ENCODE measurements at places on chromosomes 2 and 18.

DNA sequence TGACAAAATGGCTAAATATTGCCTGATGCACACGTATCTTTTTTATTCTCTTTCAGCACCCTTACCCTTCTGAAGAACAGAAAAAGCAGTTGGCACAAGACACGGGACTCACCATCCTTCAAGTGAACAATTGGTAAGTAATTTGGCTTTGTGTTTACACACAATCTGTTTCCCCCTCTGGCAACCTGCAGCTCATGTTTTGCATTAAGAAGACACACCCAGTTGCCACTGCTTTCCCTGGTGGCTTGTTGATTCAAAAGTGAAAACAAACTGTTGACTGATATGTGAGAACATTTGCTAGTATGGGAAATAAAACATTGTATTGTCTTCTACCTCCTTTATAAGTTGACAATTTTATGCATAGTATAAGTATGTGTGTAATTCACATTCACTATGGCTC, 113.0 kb downstream of the MEIS1 start:
- no peak for DNase-seq

- no peak for DNase-seq
These were observed 58.1 kb upstream of the KYNU start for GRCh38 chr2:142819411-142819810.

GRCh38 chr2:112712465-112712864, 8.4 kb upstream of the NT5DC4 start:
- DNase-seq = no peak

DNA sequence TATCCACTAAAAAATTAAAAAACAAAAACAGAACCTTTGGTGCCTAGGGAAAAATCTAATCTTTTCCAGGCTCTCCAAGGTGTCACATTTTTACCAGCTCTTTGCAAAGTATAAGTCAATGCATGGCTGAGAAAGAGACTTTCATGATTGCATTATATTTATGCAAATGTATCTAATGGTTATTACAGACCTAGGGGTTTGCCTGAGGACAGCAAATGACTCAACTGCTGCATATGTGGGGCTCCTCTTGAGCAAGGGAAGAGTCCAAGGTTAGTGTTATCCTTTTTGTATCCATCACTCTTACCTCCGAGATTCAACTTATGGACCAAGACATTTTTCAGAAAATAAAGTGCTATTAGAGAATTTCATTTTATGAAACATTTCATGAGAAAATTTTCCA, 33.9 kb upstream of the RMP24 start:
- DNase-seq = no peak

DNA sequence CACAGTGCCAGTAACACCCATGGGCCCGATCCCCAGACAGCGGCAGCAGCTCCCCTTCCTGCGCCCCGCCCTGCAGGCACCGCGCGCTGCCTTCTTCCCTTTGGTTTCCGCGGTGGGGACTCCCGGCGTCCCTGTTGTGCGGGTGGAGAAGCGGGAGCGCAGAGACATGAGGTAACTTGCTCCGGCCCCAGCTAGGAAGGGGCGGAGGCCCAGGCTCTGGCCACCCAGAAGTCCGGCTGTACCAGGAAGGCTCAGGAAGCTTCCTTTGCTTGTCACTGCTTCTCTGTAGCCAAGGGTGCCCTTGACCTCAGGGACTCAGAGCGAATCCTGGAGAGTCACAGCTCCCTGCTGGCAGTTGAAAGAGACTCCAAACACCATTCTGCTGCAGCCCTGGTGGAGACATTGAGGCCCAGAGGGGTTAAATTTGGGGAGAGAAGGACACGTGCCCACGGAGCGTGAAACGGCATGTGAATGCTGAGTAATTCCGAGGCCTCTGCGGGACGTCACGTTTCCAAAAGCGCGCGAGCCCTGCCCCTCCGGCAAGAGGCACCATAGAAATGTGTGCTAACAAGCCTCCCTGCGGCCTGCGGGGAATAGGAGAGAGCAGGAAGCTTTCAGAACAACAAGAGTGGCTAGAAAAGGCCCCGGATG, 6.7 kb upstream of the ADCY3 start:
- DNase-seq = no peak

- no peak for DNase-seq
These were observed 888 bp upstream of the TWSG1 start for GRCh38 chr18:9333441-9334328.

DNA sequence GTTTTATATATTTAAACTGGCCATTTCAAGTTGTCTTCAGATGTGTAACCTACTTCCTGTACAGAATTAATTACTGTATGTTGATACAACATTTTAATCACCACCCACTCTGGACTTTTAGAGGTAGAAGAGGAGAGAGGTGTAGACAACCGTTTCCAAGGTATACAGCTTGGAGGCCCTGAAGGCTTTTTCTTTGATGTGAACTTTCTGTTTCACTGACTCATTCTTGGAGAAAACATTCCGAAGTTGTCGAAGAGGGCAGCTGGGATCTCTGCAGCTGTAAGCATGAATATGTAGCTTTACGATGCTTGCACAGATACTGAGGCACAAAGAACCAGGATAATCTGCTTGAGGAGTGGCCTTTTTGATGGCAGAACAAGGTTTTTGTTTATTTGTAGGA, 137.0 kb downstream of the NCKAP5 start:
- DNase-seq = no peak

- no peak for DNase-seq
These were observed 89.6 kb downstream of the NR4A2 start for GRCh38 chr2:156242874-156243273.

GRCh38 chr2:118430510-118431164, 342.4 kb downstream of the INSIG2 start:
- no peak for DNase-seq

DNA sequence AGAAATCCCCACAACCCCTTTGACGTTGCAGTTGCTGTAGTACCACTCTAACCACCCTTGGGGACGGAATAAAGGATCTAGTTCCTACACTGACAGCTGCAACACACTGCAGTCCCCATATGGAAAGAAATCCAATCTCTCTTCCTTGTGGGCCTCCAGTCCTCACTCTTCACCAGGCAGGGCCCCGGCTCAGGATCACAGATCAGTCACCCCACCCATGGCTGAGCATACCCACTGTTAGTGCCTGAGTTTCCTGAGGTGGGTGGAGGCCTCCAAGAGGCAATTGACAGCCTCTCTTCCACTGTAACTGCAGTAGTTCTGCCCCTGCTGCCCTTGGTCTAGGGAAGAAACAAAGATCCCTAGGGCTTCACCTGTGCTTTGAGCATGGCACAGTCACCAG, 670.0 kb upstream of the CDH2 start:
- no peak for DNase-seq

GRCh38 chr2:219598308-219599078, 836 bp downstream of the STK11IP start:
- no peak for DNase-seq

DNA sequence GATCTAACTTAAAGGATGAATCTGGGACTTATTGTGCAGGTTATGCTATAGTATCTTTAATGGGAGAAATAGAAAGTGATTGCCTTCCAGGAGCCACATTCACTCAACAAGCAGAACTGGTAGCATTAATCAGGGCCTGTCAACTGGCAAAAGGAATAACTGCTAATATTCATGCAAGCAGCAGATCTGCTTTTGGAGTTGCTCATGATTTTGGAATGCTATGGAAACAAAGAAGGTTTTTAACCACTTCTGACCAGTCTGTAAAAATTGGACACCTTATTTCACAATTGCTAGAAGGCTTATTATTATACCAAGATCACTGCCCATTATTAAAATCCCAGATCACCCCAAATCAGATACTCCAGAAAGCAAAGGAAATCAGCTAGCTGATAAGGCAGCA, 200.4 kb downstream of the MREG start:
- no peak for DNase-seq

GRCh38 chr18:7567474-7568425, 634 bp downstream of the PTPRM start:
- DNase-seq = no peak

DNA sequence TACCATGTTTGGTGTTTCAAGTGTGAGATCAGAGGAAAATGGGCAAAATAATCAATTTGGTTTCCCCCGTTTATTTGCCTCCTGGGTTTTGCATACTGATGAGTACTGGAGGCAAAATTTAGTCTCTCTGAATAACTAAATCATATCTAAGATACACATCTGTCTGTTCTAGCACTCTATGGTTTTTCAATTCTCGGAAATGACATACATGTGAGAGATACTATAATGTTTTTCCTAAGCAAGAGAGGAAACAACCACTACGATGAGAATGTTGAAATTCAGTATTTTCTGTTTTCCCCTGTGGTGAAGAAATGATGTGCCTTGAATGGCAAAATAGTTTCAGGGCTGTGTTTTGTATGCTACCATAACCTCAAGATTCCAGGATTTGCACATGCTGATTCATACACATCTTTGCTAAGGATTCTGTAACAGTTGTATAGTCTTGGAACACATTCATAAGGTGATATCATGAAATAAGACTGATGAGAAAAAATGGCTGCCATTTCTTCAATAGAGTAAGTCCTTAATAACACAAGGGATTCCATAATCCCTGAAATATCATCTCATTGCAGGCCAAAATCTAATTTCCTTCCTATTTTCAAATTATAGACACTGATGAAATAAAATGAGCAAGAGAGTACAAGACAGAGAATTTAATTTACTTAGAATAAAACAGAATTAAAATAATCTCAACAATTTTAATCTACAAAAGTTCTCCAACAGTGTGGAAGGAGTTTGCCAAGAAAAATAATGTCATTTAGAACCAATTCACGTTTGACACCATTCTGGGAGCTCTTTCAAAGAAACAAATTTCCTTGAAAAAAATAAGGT, 316.6 kb downstream of the FIGN start:
- DNase-seq = no peak

GRCh38 chr2:205646680-205647079, 35.6 kb upstream of the NRP2 start:
- no peak for DNase-seq

DNA sequence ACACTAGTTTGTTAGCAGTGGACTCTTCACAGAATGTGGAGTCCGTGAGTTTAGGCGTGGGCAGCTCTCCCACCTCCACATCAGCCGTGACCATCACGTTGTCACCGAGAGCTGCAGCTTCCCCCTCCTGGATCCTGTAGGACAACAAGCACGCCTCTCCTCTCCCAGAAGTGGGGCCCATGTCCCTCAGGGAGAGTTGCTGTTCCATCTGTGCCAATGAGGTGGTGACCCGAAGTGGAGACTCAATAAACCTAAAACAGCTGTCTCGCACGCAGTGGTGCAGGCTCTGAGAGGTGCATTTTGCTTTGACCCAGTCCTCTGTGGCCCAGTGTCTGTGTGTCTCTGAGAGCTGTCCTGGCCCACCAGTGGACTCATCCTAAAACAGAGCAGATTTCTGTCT, 456.5 kb upstream of the SOX11 start:
- no peak for DNase-seq

DNA sequence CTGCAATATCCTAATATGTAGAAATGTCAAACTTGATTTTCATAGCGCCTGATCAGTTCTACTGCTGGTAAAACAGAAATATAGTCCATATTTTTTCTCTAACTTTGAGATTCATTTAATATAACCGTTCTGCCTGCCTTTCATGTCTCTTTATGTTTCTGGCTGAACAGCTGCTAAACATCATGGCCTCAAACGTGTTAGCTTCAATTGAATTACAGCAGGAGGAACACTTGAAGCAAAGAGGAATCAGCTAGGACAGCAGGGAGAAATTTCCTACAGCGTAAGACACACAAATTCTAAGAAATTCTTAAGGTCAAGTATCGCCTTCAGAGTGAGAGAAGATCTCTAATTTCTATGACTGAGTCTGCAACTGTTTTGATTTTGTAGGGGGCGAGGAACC, 433.2 kb downstream of the FBXO15 start:
- DNase-seq = no peak

- no peak for DNase-seq
These were observed 325.9 kb downstream of the SLC8A1 start for GRCh38 chr2:40126006-40126405.

- DNase-seq = no peak
These were observed 81.7 kb downstream of the GLI2 start for GRCh38 chr2:120817136-120817955.

GRCh38 chr2:124534028-124534427, 508.9 kb downstream of the CNTNAP5 start:
- DNase-seq = no peak

- DNase-seq = no peak
These were observed 59.3 kb upstream of the MGAT4A start for GRCh38 chr2:98790221-98790620.

- no peak for DNase-seq
These were observed 23.5 kb downstream of the ELP2 start for GRCh38 chr18:36153203-36153602.

DNA sequence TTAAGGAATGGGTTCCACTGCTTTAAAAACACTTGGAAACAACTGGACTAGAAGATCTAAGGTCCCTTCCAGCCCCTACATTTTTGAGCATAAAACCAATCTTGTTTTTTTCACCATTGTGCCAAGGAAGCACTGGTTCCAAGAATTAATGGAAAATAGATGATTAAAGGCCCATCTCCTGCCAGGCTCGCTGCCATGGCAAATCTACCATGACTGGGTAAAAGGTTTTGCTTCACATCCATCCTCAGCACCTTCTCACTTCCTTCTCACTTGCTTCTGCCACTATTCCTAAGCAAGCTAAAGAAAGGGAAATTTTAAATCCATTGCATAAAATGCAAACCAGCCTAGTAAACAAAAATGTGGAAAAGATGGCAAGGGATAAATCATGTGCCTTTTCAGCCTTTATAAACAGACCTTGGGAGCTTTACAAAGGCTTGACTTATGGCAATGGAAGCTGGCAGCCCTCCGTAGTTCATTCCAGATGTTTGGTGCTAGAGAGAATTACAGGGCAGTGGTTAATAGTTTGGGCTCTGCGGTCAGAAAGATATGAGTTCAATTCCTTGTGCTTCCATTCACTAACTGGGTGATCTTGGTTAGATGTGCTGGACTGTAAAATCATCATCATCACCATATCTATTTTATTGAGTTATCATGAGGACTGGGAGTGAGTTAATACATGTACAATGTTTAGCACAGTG, 27.0 kb upstream of the ST3GAL5 start:
- no peak for DNase-seq

GRCh38 chr2:25174192-25174861, 5.9 kb upstream of the POMC start:
- DNase-seq = no peak

DNA sequence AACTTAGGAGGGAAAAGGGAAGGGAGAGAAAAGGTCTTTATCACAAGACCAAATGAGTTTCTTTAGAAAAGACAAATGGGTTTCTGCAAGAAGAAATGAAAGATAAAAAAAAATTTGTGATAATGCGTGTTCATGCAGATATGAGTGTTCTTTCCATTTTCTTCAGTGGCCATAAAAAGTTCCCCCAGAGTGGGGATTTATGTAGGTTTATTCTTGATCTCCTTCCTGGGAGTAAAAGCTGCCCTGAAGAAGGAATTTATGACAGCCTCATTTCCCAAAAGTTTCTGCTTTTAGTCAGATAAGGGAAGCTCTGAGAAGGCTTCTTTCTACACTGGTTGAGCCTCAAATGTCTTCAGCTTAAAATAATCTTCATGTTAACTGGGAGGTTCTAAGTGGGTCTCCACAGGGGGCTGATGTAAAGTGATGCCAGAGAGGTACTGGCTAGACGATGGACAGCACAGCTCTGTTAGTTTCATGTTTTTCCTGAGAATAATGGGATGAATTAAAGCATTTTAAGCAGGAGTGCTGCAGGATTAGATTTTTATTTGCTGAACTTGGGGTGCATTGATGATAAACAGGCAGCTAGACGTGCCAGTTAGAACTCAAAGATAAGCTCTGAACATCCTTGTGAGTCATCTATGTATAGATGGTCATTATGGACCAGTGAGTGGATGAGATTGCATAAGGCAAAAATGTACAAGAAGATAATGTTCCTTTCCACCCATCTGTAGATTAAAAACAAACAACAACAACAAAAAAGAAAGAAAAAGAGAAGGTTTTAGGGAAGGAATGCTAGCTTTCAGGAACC, 99.4 kb upstream of the MSH2 start:
- no peak for DNase-seq
